ENCODE measurements at places on chromosomes 16 and 17. TPM values are rescaled to one million over a fixed set of nuclear protein-coding genes. Genes with fewer than 3 reads are reported as not detected.

The ZP2 gene
- not detected for total RNA-seq

The GPT2 gene
- 30.6 TPM for total RNA-seq

The KRT28 gene
- total RNA-seq = not detected

The RFFL gene
- 16.7 TPM for total RNA-seq

The NUBP2 gene
- 63.6 TPM for total RNA-seq

The C16orf92 gene
- total RNA-seq = not detected

The CCL2 gene
- 62.4 TPM for total RNA-seq

The GPRC5C gene
- 44.2 TPM for total RNA-seq

The ACSM5 gene
- total RNA-seq = not detected

The HS3ST3B1 gene
- 9.8 TPM for total RNA-seq

The RCVRN gene
- total RNA-seq = 1.8 TPM

The CPSF4L gene
- not detected for total RNA-seq
